ENCODE measurements at places on chromosomes 3 and 15.
A peak's percentile ranks its signal among the peaks of the same experiment; 100 is the strongest.

GRCh38 chr3:149186219-149186618, 35.4 kb downstream of the CP start:
- DNase-seq = no peak

GRCh38 chr3:191502583-191502982, 41.6 kb downstream of the PYDC2 start:
- no peak for DNase-seq

DNA sequence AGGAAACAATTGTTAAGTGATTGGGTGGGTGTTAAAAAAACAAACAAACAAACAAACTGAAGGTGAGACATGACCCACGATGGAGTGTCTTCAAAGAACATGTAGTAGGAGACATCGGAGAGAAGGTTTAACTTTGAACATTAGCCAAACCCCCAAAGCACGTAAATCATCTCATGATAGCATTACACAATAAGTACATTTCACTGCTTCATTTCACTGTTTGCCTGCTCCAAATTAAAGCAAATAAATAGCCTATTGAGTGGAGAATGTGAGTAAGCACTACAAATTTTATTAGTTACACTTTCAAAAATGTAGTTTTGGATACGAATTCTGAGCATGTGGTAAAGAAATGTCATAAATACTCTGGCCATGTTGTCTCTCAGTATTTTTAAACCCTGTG, 287.0 kb downstream of the SI start:
- no peak for DNase-seq

- no peak for DNase-seq
Observed at GRCh38 chr3:149224736-149225594, 3.3 kb upstream of the CP start.

DNA sequence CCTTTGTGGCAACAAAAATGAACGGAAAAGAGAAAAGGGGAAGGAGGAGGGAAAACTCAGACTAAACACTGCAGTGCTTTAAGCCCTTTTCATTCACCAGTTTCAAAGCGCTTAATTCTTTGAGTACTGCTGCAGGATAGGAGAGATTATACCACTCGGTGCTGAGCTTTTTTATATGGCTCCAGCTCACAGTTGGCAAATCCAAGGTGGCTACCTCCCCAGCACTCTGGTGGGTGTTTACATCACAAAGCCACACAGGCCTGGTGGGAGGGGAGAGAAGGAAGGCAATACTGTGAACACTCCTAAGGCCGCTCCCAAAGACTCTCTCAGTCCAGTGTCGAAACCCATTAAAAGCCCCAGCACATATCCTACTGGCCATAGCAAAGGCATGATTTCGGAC, 191.4 kb downstream of the STT3B start:
- no peak for DNase-seq

DNA sequence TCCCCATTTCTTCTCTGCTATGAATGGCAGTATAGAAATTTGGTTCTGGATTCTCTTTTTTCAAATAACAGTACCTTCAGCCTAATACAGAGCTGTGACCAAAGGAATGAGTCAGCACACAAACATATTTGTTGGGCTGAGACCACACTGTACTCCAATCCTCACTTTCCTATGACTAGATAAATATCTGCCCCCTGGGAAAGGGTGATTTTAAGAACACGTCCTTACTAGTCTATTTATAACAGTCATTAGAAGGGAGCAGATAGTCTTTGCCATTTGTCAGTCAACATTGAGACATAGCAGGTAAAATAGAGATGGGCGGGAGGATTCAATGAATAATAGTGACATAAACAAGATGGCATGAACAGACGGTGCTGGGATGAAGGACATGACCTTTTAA, 461.3 kb downstream of the MCTP2 start:
- DNase-seq = no peak

DNA sequence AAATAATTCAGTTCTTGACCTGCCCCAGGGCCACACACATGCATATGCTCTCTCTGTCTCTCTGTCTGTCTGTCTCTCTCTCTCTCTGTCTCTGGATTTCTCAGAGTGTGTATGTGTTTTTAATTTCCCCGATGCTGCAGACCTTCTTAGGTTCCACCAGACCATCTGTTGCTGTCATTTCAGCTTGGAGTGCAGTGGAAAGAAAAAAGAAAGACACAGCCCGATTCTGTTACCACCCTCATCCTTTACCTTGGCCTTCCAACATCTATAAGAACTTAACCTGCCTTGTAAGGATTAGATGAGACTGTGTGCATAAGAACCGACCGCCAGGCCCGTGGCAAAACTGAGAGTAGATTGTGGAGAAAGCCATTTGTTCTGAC, 9.7 kb upstream of the PGPEP1L start:
- no peak for DNase-seq

GRCh38 chr3:73479325-73479724, 145.4 kb downstream of the PDZRN3 start:
- DNase-seq = no peak

DNA sequence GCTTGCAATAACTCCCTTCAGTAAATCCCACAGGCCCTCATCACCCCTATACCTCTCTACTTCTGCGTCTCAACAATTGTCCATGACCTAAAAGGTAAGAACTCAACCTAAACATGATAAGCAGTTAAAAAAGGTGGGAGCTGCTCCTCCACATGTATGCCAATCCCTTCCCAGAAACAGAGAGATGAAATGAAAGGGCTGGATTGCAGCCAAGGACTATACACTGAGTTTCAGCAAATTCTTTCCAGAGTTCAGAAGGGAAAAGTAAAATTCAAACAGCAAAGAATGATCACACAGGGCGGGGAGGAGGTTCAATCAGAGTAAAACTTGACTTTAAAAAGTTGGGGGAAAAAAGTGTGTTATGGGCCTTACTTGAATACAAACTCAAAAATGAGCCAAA, 27.5 kb downstream of the PLOD2 start:
- no peak for DNase-seq

- DNase-seq = no peak
Observed at GRCh38 chr3:69094467-69095205, 9.9 kb downstream of the ARL6IP5 start.

DNA sequence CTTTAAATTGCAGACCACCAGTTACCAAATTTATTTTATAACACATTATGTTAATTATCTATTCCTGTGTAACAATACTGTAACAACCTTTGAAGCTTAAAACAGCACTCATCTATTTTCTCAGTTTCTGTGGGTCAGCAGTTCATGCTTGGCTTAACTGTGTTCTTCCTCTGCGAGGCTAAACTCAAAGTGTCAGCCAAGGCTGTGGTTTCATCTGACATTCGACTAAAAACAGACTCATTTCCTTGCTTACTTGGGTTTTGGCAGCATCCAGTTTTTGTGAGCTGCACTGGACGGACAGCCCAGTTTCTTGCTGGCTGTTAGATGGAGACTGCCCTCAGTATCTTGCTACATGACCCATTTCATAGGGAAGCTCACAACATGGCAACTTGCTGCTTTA, 247.3 kb upstream of the KCNH8 start:
- no peak for DNase-seq

GRCh38 chr3:152738656-152739055, 96.3 kb upstream of the P2RY1 start:
- no peak for DNase-seq

GRCh38 chr3:12601072-12601471, 44.2 kb downstream of the MKRN2 start:
- no peak for DNase-seq

GRCh38 chr15:39649757-39650156, 68.9 kb downstream of the THBS1 start:
- DNase-seq = no peak

GRCh38 chr15:60396958-60397771, 621 bp downstream of the ANXA2 start:
- DNase-seq = peak; percentile 41

DNA sequence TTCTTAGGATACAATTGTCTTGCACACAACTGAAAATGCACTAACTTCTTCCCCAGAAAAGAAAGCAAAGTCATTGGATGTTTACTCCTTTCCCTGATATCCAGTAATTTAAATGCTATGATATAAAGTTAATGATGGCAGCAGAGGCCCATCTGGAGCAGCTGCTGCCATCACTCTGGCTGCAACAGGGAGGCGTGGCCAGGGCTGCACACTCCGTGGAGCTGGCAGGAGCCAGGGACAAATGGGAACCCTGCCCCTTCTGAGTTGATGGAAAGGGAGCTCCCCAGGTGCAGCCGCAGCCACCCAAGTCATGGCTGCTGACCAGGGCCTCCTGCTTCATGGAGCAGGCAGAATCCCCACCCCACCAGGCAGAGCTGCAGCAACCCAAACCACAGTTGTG, 72.6 kb upstream of the ALDH1A3 start:
- no peak for DNase-seq

- no peak for DNase-seq
Observed at GRCh38 chr15:60957111-60957510, 272.0 kb downstream of the RORA start.

- DNase-seq = no peak
Observed at GRCh38 chr3:71854096-71854495, 69.1 kb upstream of the PROK2 start.

DNA sequence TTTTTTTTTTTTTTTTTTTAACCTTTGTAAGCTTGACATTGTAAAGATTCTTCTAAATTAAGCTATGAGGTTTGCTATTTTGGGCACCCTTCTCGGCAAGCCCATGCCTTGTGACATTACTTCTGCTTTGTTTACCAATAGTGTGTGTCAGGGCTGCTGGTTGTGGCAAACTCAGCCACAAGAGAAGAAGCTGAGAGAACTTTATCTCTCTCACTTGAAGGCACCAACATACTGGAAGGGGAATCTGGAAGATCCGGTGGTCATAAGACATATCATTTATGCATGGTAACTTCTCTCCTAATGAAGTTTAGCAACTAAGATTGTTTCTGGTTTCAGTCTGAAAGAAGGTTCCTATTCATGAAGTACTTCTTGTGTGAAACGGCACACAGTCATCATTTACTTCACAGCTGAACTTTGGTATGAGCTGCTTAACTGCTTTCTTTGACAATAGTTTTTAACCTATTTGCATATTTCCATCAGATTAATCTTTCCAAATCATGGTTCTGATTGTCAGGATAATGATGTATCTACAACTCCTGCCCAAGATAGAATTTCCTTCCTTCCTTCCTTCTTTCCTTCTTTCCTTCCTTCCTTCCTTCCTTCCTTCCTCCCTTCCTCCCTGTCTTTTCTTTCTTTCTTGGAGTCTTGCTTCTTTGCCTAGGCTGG, 189.3 kb downstream of the NFKBIZ start:
- DNase-seq = no peak

GRCh38 chr3:88235102-88235501, 85.3 kb downstream of the C3orf38 start:
- no peak for DNase-seq

DNA sequence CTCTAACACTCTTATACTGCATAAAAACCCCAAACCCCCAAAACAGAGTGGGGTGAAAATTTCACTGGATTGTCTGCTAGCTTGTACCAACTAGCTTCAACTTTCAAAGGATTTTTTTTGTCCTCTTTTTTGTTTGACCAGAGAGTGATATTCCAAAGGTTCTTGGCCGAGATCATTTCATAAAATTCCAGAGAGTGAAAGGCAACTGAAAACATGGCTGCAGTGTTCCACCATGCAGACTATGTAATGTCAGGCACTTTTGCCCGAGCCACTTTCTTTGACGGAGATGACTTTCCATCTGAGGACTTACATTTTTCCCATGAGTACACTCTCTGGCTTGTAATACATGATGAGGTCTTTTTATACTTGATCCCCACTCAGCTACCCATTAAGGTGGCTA, 107.5 kb downstream of the TIGIT start:
- DNase-seq = no peak

DNA sequence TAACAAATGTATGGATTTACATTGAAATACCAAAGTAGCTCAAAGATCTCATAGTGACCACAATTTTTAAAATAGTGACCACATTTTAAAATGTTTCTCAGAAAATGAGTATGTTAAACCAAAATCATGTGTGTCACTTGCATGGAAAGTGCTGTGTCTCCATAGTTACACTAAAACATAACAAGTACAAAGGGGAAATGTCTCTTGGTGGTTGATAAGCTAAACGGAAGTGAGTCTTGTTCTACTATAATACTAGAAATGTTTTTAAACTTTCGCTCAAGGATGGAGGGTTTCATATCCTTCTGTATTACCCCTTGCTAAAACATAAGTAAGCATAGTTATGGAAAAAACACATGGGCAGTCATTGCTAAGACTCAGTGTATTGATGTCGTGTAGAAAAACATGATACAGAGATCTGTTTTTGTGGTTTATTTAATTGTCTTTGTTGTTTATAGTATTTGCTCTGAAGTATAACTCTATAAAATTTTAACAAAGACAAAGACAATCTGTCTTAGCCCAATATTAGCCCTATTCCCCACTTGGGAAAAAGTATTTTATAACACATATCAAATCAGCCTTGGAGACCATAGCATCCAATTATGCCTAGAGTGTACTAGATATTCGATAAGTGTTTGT, 27.0 kb upstream of the DENND4A start:
- no peak for DNase-seq

DNA sequence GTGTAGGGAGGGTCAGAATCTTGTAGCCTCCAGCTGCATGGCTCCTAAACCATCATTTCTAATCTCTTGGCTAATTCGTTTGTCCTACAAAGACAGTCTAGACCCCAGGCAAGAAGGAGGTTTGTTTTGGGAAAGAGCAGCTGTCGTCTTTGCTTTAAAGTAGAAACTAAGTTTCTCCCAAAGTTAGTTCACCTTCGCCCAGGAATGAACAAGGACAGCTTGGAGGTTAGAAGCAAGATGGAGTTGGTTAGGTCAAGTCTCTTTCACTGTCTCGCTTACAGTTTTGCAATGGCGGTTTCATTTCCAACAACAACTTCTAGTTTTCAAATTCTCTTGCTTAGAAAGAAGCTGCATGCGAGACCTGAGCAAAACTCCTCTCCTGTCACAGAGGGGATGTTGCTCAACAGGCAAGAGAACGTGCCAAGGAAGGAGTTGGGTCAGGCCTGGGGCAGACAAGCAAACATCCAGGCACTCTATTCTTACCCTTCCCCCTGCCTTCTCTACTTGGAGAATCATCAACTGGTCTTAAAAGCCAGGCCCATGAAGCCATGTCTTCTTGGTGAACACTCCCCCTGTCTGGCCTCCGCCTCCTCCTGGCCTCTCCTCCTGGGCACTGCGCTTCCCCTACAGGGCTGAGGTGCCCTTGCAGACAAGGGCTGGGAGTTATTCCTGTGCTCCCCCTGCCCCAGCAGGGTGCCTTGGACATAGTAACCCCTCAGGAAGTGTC, 57.6 kb downstream of the TMEM44 start:
- no peak for DNase-seq

- DNase-seq = no peak
Observed at GRCh38 chr3:156666073-156666472, 8.3 kb upstream of the TIPARP start.

GRCh38 chr15:39096608-39097205, 484.2 kb upstream of the THBS1 start:
- DNase-seq = no peak

Data from activated effector memory CD4-positive, alpha-beta T cell treated with Interleukin-2 at 50 U/mL for 16 hours (primary cell).